Cardiac ventricle fibroblast (primary cell): ENCODE measurements at places on chromosomes 2 and 18. TPM values are rescaled to one million over a fixed set of nuclear protein-coding genes. Genes with fewer than 3 reads are reported as not detected.

The IL1RN gene
- not detected in 2 replicates for total RNA-seq

The RIOK3 gene
- 31.6 and 49.4 TPM in 2 replicates for total RNA-seq

The DNAJC5G gene
- not detected in 2 replicates for total RNA-seq

The SCN1A gene
- total RNA-seq = not detected in 2 replicates

The FAM237A gene
- not detected in 2 replicates for total RNA-seq

The CEP68 gene
- 9.2 and 9.5 TPM in 2 replicates for total RNA-seq

The GPAT2 gene
- 2.3 and 3.2 TPM in 2 replicates for total RNA-seq

The CNTNAP5 gene
- not detected in 2 replicates for total RNA-seq

The DQX1 gene
- total RNA-seq = not detected in 2 replicates

The GNAL gene
- 1.2 and 1.5 TPM in 2 replicates for total RNA-seq

The RTP5 gene
- total RNA-seq = not detected in 2 replicates

The XIRP2 gene
- not detected in 2 replicates for total RNA-seq

The TTR gene
- not detected in 2 replicates for total RNA-seq

The CNDP2 gene
- total RNA-seq = 53.1 and 69.1 TPM in 2 replicates

The TOGARAM2 gene
- total RNA-seq = 0.94 and 1.9 TPM in 2 replicates

The SLC40A1 gene
- 19.7 and 21.3 TPM in 2 replicates for total RNA-seq

The AKAIN1 gene
- not detected in 2 replicates for total RNA-seq

The HTR2B gene
- total RNA-seq = 4.1 and 4.3 TPM in 2 replicates

The TTLL4 gene
- total RNA-seq = 10.0 and 15.7 TPM in 2 replicates

The NEURL3 gene
- total RNA-seq = not detected in 2 replicates

The RND3 gene
- total RNA-seq = 69.7 and 97.6 TPM in 2 replicates

The FBXO48 gene
- total RNA-seq = 0.31 and 0.78 TPM in 2 replicates

The CCL20 gene
- total RNA-seq = 0.31 and 1.3 TPM in 2 replicates

The PLEKHH2 gene
- 1.8 TPM in 2 replicates for total RNA-seq

The SRD5A2 gene
- not detected in 2 replicates for total RNA-seq

The OR6B2 gene
- not detected in 2 replicates for total RNA-seq

The DCAF17 gene
- total RNA-seq = 8.2 and 11.6 TPM in 2 replicates

The TMEM214 gene
- 49.5 and 65.0 TPM in 2 replicates for total RNA-seq

The AOX1 gene
- 104 and 109 TPM in 2 replicates for total RNA-seq

The LYPD6B gene
- not detected in 2 replicates for total RNA-seq

The PAX8 gene
- 1.9 and 3.0 TPM in 2 replicates for total RNA-seq

The B4GALT6 gene
- total RNA-seq = 0.88 and 2.7 TPM in 2 replicates

The RDH14 gene
- 38.1 and 39.5 TPM in 2 replicates for total RNA-seq

The RFX8 gene
- 0.34 TPM in 1 of 2 replicates, not detected in the other for total RNA-seq
